ENCODE measurements at places on chromosomes 4 and X.

- DNase-seq, result no peak
Measured at GRCh38 chr4:17336986-17337385, 174.9 kb downstream of the QDPR start.

DNA sequence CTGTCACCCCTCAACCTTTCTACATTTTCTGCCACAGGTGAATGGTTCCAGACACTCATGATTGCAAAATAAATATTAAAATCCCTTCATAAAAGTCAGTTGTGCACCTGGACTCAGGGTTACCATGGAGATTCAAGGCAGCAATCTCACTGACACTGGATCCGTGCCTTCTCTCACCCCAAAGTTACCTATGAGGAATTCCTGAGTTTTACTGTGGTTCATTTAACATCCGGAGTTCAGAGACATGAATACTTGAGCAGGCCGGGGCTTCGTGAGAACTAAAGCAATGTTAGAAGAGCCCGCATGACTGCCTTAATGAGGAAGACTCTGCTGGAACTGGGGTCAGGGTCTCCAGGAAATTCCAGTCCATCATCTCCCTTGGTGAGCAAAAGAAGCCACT is 12.5 kb upstream of the CLNK start:
- DNase-seq, result no peak

DNA sequence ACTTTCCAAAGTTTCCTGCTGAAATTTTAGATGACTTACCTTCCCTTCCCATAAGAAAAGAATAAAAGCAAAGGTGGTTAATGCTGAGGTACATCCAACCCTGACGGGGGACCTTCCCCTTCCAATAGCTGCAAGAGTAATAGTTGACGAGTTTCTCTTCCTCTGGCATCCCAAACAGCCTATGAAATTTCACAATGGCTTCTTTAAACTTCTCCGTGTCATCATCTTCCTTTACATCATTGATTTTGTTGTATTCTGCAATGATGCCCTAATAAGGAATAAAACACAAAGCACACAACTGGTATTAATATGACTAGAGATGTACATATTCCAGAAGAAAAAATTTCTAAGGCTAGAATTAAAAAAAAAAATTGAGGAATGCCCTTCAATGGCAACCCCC is 76.6 kb downstream of the TBC1D9 start:
- DNase-seq, result no peak

GRCh38 chr4:93671093-93671492 is 157.5 kb upstream of the ATOH1 start:
- DNase-seq, result no peak

DNA sequence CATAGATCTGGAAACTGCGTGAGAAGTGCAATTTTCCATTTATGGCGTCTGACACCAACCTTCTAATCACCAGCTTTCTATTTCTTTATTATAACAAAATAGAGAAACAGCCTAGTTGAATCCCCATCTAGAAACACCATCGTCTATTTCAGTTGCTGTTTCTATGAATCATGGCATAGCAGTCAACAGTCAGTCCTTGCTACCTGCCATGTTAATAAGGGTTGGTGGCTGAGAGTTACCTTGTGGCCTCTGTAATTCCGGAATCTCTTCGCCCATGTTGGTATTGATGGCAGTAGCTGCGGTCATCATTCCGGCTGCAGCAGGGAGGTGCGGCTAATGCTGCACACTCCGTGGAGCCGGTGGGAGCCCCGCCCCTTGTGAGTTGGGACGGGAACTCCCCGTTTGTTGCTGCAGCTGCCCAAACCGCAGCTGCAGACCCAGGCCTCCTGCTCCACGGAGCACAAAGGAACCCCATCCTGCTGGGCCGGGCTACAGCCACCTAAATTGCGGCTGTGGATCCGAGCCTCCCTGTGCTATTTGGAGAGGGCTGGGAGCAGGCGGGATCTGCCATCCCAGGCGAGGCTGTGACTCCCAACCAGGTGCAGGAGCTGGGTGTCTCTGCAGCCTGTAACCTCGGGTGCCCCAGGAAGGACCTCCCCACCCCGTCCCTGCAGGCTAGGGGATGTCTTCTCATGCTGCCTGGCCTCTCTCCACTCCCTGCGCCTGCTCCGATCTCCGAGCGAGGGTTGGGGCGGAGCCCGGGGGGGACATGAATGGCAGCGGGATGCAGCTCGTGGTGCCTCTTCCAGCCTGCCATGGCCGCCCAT is 115.4 kb upstream of the STK26 start:
- no peak for DNase-seq

GRCh38 chrX:70038951-70039350 is 10.8 kb downstream of the AWAT2 start:
- DNase-seq, result no peak

DNA sequence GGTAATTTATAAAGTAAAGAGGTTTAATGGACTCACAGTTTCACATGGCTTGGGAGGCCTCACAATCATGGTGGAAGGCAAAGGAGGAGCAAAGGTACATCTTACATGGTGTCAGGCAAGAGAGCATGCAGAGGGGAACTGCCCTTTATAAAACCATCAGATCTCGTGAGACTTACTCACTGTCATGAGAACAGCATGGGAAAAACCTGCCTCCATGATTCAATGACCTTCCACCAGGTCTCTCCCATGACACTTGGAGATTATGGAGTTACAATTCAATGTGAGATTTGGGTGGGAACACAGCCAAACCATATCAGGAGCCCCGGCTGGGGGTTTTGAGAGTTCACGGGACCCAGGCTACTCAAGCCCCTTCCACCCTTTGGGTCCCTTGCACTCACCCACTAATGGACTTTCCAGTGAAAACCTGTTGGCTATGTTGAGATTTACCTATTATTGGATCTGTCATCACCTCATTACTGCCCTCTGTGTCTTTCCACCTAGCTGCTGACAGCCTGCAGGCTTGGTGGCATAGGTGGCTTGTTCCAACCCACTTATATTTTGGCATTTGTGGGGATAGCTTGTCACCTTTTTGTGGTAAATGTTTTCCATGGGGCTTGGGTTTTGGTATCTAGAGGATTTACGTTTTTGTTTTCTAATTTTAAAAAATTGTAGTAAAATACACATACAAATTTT is 24.0 kb downstream of the IGFBP7 start:
- no peak for DNase-seq

- no peak for DNase-seq
Measured at GRCh38 chrX:22063284-22063683, 31.2 kb downstream of the PHEX start.

- no peak for DNase-seq
Measured at GRCh38 chrX:1587161-1587560, 4.2 kb upstream of the AKAP17A start.

- DNase-seq, result no peak
Measured at GRCh38 chr4:74428276-74428675, 16.7 kb upstream of the AREG start.

DNA sequence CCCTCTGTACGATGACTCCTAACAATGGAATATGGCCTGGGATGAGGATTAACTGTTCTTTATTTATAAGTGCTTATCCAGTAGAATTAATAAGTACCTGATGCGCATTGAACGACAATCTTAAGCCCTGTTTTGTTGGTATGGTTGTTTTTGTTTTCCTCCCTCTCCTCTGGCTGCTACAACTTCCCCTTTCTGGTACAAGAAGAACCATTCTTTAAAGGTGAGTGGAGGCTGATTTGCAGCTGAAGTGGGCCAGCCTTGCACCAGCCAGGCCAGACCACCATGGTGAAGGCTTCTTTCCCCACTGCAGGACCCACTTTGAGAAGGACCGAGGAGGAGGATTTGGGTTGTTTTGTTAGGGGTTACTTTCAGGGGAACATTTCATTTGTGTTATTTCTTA is 113.3 kb downstream of the PARM1 start:
- no peak for DNase-seq

- DNase-seq, result no peak
Measured at GRCh38 chr4:171851295-171851694, 38.1 kb downstream of the GALNTL6 start.

DNA sequence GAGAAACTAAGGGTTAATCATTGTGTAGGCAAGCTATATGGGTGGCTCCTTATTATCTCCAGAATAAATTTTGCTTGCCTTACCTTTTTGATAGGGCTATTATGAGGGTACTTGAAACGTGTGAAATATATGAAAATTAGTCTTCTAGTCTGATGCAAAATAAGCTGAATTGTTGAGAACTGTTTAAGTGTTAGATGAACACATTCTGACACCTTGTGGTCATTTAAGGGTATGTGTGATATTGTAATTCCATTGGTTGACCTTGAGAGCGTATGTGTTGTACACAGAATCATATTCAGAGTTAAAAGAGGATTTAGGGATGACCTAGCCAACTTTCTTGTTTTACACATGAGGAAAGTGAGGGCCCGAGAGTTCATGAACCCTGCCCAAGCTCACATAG is 44.6 kb upstream of the LINC00632 start:
- no peak for DNase-seq

DNA sequence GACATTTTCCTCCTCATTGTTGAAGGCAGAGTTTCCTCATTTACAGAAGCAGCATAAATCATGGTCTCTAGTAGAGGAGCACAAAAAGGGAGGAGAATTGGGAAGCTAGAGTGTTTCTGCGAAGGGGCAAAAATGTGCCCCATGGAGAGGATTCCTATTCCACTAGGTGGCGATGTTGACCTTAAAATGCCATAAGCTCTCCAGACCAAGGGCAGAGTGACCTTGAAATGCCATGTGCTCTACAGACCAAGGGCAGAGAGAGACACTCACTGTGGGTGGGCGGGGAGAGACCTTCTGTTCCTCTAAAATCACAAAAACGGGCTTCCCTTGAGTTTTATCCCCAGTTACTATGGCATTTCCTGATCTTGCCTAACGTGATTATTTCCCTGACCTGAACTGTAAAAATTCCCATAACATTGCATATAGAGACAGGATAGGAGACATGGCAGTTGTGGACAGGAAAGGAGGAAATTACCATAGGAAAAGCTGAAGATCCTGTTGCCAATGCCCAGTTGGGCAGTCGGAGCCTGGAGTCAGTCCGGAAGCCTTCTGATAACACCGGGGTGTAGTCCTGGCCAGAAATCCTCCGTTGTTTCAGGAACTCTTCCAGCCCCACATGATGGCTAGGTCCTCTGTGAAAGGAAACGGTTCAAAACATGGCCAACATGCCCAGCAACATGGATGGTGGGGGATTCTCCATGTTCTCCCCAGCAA is 567.7 kb downstream of the MAGEB5 start:
- DNase-seq, result no peak

- DNase-seq, result no peak
Measured at GRCh38 chr4:142600952-142601351, 245.1 kb downstream of the INPP4B start.

DNA sequence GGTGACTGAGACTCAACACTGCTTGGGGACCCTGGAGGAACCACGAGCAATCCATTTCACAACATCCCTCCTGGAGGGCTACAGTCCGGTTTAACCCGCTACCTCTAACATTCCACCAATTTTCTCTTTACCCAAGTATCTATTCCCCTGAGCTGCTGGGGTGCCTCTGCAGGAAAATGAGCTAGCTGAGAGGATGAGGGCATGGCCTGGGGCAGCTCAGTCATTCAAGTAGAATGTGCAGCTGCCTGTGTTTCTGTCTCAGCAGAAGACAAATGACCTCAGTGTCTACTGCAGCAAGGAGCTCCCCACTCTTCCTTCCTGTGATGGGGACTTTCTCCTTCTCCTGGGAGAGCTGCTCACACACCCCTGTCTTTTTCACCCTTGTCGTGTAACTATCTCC is 120.8 kb downstream of the ZNF518B start:
- DNase-seq, result no peak

DNA sequence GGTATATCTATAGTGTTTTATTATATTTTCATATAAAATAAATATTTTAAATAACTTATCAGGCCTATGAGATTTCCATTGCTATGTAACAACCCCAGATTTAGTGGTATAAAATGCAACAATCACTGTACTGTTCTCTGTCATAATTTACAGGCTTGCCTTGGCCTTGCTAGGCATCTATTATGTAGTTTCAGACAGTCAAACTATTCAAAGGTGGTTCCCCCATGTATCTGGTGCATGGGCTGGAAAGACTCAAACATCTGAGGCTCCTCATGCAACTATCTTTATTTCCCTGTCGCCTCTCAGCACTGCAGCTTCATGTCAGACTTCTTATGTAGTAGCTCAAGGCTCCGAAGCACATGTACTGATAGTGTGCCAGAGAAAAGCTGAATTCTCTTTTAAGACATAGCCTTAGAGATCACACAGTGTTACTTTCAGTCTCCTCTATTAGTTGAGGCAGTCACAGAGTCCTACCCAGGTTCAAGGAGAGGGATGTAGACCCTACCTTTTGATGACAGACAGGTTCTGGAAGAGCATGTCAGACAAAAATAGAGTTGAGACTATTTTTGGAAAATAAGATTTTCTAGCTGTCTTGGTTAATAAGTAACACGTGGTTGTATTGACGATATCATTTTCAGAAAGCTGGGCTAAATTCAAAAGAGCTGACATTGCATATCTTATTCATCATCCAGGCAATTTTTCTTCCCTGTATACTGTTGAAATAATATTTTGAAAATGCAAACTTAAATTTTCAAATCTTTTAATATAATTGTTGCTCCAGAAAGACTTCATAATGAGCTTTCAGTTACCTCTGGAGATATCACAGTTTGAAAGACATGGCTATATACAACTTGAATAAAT is 19.4 kb downstream of the MTTP start:
- no peak for DNase-seq

DNA sequence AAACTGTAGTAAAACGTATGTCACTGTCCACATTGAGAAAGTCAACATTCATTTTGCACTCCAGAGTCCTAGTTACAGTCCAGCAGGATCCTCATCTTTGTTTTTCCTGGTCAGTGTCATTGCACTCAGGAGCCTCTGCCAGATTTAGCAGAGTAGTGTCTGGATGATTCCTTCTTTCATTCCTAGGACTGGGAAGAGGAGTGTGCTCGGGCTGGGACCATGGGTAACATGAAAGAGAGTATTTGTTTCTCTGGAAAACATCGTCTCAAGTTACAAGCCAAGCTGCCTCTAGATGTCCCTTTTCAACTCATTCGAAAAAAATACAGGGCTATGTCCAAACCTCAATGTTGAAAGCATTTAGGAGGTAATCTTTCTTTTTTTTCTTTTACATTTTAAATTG is 69.9 kb upstream of the TNIP3 start:
- DNase-seq, result no peak

GRCh38 chr4:19455850-19456602 is 795.7 kb upstream of the SLIT2 start:
- no peak for DNase-seq

GRCh38 chr4:27759611-27760575 is 899.3 kb downstream of the STIM2 start:
- no peak for DNase-seq

GRCh38 chr4:34534916-34535315 is 1709.4 kb downstream of the ARAP2 start:
- no peak for DNase-seq

- no peak for DNase-seq
Measured at GRCh38 chr4:129603241-129603931, 507.4 kb downstream of the C4orf33 start.

- DNase-seq, result no peak
Measured at GRCh38 chrX:73851014-73852009, 288.3 kb downstream of the CHIC1 start.

DNA sequence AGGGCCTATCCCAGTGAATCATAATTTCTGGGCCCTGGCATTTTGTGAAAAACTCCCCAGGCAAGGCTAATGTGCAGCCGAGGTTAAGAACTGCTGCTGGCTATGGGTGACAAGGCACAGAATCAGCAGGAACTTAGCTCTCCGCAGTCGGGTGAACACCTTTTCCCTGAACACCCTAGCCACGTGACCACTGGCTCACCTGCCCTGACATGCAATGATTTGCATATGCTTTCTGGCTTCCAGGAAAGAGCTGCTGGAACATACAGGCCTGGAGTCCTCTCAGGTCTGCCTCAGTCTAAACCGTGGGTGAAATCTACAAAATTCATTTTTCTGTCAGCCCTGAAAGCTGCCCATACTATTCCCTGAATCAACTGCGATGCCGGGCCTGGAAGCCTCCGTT is 56.6 kb downstream of the ZNF827 start:
- no peak for DNase-seq

GRCh38 chrX:44770121-44770520 is 73.7 kb upstream of the DUSP21 start:
- no peak for DNase-seq

Data from activated CD8-positive, alpha-beta memory T cell treated with anti-CD3 and anti-CD28 coated beads for 1 hour (primary cell).